ENCODE measurements at places on chromosomes 7 and 10.

- no peak for DNase-seq
These were observed 67.0 kb downstream of the WDR37 start for GRCh38 chr10:1123198-1123597.

DNA sequence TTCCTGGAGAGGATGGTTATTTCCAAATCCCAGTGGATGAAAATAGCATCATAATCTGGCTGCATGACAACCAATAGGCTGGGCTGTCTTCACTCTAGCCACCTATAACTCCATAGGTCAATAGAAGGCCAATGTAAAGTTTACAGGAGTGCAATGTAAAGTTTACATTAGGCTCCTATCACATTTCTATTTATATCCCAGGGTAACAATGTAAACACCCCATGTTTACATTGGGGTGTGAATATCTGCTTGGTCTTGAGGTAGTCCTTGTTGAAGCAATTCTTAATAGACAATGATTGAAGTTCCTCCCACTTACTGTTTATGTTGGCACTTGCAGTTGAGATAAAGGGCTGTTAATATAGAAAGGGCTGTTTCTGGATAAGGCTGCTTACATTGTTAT is 21.5 kb downstream of the CH25H start:
- DNase-seq: no peak

DNA sequence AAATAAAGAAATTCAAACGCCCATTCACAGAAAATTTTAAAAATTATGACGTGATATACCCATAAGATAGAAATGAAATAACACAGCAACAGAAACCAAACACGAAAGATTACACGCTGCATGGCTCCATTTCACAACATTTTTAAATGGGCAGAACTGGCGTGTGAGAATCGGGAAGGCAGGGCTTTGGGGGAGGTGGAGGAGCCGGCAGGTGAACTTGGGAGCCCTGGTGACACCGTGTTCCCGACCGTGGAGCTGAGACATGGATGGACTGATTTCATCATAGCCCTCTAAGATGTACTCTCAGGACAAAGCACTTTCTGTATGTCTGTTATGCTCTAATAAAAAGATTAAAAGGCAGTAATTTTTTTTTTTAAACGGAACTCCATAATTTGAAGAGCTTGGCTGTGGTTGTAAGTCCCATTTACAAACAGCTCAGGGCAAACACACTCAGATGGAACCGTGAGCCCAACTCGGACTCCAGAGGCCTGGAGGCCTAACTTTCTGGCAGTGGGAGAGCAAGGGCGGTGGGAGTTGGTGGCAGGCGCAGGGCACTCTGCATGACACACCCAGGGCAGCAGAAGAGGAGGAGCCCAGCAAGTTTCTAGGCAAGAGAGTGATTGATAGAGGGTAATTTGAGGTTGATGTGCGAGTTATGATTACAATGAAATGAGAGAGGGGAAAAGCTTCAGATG is 203.4 kb downstream of the MAD1L1 start:
- DNase-seq: no peak

DNA sequence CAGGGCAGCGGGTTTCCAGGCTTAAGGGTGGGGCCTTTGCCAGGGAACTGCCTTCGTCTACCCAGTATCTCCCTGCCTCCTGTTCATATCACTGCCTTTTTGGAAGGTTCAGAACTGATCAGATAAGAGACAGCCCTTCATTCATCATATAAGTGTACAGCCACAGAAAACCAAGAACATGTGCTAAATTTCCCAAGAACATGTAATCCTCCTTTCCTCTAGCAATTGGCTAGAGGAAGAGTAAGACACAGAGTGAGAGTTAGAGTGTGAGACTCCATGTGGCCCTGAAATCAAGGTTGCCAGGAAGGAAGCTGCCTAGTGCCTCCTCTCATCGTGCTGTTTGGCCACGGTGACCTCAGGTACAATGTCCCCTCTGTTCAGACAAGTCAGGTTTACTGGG is 770.9 kb downstream of the TNS3 start:
- DNase-seq: no peak

DNA sequence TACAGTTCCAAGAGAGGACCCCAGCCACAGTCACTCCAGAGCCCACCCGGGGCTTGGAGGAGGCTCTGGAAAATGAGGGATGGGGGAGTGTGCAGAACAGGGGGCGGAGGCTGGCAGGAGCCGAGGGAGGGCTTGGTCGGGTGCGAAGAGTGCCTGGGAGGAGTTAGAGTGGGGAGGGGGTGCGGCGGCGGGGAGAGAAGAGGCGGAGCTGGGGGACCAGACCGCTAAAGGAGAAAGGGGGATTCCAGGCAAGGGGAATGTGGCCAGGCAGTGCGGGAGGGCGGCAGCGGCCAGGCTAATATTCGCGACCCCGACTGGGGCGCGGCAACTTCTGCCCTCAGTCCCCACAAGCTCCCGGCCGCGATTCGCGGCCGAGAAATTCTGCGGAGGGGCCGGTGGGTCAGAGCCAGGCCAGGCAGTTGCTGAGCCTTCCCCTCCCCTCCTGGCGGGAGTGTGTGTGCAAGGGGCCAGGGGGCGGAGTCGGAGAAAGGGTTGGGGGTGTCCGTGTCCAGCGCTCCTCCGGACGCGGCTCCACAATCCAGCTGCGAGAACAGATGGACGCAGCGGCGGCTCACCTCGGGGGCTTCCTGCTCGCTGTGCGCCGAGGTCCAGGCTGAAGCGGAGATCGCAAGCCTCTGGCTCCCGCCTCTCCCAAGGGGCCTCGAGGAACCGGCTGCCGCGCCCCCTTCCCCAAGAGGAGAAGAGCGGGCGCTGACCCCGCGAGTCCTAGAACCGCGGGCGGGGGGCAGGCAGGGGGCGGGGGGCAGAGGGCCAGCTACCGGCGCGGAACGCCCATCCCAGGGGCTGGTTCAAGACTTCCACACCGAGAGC is 612 bp upstream of the SLC18A3 start:
- no peak for DNase-seq

GRCh38 chr10:78514459-78514858 is 480.8 kb downstream of the RPS24 start:
- no peak for DNase-seq

GRCh38 chr7:36887969-36888368 is 163.7 kb upstream of the AOAH start:
- no peak for DNase-seq

DNA sequence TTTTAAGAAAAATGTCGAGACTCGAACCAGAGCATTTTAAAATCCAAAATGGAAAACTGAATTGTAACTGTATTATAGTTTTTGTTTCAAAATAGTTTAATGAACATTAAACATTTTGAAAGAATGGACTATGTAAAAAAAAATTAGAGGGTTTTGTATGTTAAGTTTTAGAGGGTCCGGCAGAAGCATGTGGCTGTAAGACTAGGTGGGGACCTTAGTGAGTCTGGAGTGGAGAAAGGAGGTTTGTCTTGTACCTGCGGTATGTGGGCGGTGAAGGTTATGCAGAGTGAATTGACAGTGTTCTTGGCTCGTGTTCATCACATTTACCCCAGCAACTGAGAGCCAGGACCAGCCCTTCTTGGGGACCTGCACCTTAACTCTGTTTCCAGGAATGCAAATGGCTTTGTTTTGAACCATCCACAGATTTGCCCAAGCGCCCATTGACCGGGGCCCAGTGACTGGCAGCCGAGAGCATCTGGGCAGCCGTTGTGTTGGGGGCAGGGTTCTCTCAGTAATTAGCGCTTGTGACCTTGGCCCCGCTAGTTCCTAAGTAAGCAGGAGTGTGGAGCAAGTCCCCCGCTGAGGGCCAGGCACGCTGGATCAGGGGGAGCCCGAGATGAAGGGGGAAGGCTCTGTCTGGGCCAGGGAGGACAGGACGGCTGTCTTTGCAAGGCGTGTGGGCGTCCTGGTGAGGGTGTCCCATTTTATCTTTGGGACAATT is 1.4 kb upstream of the KLF6 start:
- DNase-seq: peak; percentile 50

- DNase-seq: no peak
These were observed 73.0 kb downstream of the COBL start for GRCh38 chr7:51243631-51244030.

DNA sequence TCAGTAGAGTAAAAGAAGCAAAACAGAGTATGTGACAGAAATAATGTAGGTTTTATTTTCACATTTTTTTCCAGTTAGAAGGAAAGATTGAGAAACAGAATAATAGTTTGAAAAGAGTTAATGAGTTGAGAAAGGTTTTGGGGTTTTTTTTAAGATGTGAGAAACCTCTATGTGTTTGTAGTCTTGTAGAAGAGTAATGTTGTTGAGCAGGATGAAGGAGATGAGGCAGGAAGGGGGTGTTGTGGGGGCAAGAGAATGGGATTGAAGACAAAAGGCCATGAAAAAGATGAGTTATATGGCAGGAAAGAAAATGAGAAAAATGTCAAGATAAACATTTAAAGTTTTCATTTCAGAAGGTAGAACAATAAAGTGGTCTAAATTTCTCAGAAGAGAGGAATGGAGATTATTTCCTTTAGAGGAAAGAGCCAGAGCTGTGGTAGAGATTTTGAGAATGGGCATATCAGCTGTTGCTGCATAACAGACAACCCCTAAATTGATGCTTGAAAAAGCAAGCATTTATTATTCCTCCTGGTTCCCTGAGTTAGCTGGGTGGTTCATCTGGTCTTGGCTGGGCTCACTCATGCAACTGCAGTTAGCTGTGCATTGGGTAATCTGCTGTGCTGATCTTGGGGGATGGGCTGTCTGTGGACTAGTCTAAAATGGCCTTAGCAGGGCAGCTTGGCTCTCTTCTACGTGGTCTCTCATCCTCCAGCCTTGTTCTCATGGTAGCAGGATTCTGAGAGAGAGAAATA is 27.1 kb downstream of the PCGF5 start:
- DNase-seq: no peak

- DNase-seq: no peak
These were observed 76.8 kb downstream of the MKI67 start for GRCh38 chr10:128049226-128050120.

GRCh38 chr10:4361581-4361980 is 464.4 kb upstream of the AKR1E2 start:
- DNase-seq: no peak

DNA sequence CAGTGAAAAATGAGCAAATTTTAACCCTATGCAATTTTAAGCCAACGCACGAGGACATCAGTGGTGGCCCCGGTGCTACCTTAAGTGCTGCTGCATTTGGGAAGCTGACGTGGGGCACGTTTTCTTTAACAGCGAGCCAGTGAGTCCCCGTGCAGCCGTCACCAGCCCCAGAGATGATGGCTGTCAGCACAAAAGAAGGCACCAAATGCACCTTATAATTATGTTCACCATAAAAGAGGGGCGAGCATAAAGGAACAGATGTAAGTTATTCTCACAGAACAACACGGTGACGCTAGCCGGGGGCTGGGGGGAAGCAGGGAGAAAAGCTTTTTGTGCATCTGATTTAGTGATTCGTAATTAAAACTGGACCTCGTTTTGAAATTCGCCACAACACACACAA is 260.1 kb downstream of the DNAJB6 start:
- DNase-seq: no peak

DNA sequence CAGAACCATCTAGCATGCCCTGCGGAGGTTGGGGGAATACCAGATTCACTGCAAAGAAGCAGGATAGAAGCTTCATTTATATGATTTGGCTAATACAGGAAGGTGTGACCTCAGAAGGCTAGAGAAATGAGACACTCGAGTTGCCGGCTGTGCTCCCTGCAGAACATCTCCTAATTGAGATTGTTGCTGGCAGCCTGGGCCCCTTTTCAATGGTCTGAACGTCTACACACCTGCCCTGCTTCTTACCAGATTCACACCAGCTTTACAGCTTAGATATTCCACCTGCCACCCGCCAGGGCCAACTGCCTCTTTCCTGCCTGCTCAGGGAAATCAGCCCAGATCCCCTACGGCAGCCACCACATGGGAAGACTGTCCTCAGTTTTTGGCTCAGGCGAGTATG is 475.3 kb upstream of the AUTS2 start:
- no peak for DNase-seq

- no peak for DNase-seq
These were observed 14.1 kb upstream of the SFMBT2 start for GRCh38 chr10:7424919-7425318.

DNA sequence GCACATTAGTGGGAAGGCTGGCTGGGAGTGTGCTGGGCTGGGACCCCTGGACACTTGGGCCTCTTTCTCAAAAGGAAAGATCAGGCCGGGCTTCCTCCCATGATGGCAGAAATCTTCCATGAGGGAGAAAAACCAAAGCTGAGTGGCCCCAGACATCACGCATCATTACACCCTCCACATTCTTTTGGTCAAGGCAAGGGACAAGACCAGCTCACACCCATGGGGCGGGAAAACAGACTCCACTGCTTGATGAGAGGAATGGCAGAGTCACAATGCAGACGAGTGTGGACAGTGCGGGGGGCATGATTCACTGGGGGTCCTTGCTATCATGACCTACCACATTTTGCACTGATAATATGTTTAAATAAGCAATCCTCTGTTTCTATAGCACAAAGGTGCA is 73.3 kb downstream of the CREB3L2 start:
- peak; percentile 49 for DNase-seq

DNA sequence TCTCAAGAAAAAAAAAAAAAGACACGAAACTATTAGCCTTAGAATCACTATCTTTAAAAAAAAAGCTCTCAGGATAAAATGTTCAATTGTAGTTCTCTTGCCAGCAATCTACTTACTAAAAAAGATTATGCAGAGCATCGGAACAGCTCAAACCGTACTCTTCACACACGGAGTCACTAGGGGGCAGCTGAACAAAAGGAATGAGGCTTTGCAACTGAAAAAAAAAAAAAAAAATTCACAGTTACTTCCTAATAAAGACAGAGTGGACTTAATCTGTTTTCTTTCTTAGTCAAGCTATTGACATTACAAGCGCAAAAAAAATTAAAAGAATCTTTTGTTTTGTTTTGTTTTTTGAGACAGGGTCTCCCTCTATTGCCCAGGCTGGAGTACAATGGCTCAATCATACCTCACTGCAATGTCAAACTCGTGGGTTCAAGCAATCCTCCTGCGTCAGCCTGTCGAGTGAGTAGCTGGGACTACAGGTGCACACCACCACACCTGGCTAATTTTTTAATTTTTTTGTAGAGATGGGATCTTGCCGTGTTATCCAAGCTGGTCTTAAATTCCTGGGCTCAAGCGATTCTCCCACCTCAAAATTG is 11.5 kb downstream of the PMS2 start:
- DNase-seq: peak; percentile 79

- DNase-seq: peak; percentile 49
These were observed 432 bp downstream of the TMEM248 start for GRCh38 chr7:66921396-66921917.

DNA sequence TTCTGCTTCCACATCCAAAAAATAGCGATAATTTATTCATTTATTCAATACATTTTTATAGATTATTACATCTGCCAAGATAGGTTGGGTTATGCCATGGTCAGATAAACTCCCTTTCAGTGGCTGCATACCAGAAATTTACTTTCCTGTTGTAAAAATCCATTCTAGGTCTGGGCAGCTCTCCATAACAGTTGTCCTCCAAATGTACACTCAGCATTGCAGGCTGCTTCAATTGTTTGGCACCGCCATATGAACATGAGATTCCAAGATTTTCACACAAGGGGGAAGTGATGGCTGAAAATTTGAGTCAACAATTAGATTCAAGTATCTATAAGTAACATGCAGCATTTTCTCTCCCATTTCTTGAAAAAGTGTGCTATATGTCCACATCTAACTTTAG is 568.7 kb downstream of the ETV1 start:
- DNase-seq: no peak

GRCh38 chr7:108055611-108056021 is 52.7 kb upstream of the LAMB1 start:
- DNase-seq: no peak

GRCh38 chr7:99648843-99649242 is 31.0 kb downstream of the CYP3A5 start:
- no peak for DNase-seq

Measured in ACHN (cell line).